ENCODE measurements at places on chromosomes 2 and 18.

DNA sequence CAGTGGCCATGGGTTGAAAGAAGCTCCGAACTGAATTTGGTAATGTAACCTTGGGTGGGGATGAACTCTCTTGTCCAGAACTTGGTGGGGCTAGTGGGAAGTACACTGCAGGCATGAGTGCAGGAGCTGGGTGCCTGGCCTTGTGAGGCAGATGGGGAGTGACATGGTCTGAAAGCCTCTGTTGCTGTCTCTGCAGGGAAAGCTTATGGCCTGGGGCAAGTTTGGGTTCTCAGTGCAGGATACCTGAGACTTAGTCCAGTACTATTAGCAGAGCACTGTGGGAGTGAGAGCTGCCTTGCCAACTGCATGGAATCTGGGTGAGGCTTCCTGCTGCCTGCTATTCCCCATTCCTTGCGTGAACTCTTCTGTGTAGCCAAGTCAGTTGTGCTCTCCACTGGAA, 1620.9 kb upstream of the NXPH2 start:
- no peak for DNase-seq

DNA sequence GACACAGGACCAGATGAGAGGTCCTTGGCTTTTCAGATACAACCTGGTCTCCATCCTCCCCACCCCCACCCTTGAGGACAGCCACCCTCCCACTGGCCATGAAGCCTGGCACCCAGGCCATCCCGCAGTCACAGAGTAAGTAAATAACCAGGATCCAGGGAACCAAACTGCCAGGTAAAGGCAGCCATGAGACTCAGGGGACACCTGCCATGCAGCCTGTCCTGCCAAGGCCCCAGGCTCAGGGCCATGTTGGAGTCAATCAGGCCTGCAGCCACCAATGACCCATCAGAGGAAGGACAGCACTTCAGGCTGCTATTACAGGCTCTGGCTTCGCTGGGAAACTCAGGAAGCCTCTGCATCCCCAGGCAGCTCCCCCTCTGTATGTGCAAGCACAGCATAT, 15.6 kb downstream of the SPATA3 start:
- DNase-seq: no peak

- DNase-seq: no peak
These were observed 50.7 kb downstream of the LIPG start for GRCh38 chr18:49612515-49613033.

DNA sequence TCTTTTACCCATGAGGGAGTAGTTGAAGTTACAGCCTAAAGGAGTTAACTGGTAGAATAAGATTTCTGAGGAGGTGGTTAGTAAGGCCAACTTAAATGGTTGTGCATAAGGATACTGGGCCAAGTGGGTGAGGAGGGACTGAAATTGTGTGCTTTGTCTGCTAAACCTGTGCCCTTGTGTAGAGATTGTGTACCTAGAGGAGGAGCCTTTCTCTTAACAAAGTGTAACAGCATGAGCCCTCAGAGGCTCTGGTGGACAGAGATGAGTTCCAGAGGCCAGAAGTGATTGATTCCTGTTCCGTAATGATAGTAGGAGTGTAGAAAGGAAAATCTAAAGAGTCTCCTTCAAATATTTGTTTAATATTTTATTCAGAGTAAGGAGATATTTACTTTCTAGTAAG, 42.9 kb downstream of the OTX1 start:
- no peak for DNase-seq

GRCh38 chr2:80499095-80499494, 194.5 kb upstream of the LRRTM1 start:
- DNase-seq: no peak

DNA sequence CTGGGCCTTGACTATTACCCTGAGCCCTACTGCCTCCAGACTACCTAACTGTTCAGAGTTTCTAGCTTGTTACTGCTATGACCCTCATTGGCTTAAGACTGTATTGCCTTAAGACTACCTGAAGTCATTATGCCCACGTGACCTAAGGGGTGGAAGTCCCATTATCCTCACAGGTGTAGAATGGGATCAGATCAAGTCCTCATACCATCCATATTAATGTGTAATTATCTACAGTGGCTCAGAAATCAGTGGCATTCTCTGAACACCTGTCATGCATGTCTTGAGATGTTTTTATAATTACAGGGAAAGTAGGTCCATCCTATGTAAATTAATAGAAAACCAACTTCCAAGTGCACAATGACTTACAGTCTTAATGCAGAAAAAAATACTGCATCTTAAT, 124.0 kb upstream of the CDC42EP3 start:
- DNase-seq: no peak

- DNase-seq: no peak
These were observed 20.7 kb upstream of the C1QL2 start for GRCh38 chr2:119179202-119179601.
